Iris pigment epithelial cell (primary cell): ENCODE measurements at places on chromosomes 13 and 19.

DNA sequence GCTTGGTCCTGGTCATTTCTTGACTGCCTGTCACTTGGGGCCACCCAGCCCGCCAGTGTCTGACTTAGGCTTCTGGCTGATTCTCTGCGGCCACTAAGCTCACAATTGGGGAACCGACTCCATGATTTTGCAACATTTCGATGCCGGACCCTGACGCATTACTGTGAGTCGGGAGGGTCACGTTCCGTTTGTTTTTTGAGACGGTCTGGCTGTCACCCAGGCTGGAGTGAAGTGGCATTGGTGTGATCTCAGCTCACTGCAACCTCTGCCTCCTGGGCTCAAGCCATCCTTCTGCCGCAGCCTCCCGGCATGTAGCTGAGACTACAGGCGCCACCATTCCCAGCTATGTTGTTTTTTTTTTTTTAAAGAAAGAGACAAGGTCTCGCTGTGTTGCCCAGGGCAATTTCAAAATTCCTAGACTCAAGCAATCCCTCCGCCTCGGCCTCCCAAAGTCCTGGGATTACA, 3.2 kb upstream of the ADAT3 start:
- no peak for DNase-seq

- DNase-seq, result no peak
These were observed 13.7 kb upstream of the ZNF492 start for GRCh38 chr19:22620401-22620800.

DNA sequence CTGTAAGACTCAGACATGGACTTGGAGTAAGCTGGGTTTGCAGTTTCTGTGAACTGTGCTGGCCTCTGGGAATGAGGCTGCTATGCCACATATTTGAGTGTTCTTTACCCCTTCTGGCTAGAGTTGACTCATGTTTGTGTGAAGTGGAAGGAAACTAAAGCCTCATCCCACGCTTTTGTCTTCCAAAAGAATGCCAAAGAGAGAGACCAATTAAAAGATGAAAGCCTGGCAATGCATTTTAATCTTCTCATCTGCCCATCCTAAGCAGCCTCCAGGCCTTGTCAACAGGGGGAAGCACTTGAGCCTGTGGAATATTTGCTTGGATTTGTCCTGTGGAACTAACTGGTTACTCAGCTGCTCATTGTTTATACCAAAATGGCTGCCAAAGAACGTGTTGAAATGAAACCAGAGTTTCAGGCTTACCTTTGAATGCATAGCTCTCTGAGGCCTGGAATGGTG, 49.1 kb downstream of the LMO7 start:
- peak; percentile 94 for DNase-seq

GRCh38 chr13:29456419-29456818, 139.1 kb downstream of the SLC7A1 start:
- no peak for DNase-seq

- DNase-seq, result peak; percentile 56
These were observed 61.4 kb downstream of the RFX2 start for GRCh38 chr19:6048793-6049405.

- no peak for DNase-seq
These were observed 38.7 kb upstream of the CYSLTR2 start for GRCh38 chr13:48615049-48615448.

DNA sequence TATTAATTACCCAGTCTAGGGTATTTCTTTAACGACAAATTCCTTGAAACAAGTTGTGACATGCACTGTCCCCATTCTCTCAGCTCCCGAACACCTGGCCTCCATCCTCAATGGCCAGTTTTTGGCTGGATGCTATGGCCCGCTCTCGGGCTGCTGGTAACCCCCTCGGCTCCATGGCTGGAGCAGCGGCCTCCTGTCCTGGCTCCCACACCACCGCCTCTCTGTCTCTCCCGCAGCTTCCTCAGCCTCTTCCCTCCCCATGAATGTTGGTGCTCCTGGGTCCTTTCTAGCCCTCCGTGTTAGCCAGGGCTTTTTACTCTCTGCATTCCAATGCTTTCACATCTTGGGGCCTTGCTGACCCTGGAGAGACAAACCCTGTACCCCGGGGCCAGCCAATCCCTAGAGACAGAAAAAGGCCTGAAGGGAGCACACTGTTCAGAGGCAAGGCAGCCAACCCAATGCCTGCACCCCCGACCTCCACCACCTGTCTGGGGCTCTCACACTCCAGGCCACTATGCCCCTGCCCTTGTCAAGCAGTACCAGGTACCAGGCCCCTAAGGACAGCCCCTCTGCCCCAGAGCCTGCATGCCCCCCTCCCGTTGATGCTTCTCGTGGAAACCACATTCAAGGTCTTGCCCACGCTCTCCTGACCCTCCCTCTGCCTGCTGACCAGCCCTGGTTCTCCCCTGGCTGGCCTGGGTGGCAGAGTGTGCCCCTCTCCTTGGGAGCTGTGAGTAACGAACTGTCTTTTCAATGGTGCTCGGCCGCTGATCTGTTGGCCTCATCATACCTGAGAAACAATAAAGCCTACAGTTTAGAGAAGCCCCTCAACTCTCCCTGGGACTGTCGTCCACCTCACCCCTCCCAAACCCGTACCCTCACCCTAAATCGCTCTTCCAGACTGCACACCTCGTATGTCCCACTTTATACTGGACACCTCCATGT, 86.9 kb upstream of the GPR183 start:
- no peak for DNase-seq

- no peak for DNase-seq
These were observed 62.9 kb downstream of the RASA3 start for GRCh38 chr13:114069376-114070097.

GRCh38 chr19:958967-959855, 24.9 kb upstream of the WDR18 start:
- peak; percentile 74 for DNase-seq

DNA sequence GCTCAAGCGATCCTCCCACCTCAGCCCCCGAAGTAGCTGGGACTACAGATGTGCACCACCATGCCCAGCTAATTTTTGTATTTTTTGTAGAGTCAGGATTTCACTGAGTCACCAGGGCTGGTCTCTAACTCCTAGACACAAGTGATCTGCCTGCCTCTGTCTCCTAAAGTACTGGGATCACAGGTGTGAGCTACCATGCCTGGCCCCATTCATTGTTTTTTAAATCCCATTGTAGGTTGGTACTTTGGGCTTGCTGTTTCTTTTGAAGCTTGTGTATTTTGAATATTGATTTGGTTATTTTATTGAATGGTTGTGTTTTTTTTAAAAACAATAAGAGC, 26.7 kb downstream of the ZMYM2 start:
- DNase-seq, result no peak

DNA sequence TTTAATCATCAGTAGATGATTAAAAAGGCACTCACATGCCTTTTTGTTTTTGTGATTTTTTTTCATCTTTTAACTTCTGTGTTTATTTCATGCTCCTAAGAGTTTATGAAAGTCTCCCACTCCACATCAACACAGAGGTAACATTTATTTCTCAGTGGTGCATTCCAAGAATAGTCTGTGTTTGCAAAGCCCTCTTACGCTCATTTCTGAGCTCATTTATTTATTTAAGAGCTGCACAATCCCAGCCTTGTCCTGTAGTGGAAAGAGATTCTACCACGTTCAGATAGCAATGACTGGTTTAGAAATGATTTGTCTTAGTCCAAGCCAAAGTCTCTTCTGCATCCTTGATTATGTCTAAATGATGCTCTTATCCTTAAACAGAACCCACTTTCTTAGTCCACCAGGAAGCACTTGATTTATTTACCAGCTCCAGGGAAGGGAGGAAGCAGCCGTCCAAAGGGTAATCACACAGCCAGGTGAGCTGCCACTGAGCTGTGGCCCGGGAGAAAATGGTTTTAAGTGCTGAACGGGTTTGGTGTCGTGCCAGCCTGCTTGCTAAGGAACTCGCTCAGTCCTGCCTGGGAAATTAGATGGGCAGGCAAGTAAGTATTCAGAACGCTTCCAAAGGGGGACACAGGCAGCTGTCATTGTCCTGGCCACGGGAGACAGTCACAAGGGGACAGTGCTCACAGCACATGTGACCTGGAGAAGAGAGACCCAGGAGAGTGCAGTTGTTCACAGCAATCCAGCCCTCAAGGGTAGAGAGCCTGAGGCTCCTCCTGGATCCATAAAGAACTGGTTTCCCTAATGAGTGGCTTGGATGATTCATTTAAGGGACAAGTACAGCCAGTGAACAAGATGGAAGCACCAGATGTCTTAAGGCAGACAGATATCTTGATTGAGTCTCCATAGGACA, 131.8 kb upstream of the WASF3 start:
- peak; percentile 55 for DNase-seq
